ENCODE measurements at places on chromosomes 5 and 9.

DNA sequence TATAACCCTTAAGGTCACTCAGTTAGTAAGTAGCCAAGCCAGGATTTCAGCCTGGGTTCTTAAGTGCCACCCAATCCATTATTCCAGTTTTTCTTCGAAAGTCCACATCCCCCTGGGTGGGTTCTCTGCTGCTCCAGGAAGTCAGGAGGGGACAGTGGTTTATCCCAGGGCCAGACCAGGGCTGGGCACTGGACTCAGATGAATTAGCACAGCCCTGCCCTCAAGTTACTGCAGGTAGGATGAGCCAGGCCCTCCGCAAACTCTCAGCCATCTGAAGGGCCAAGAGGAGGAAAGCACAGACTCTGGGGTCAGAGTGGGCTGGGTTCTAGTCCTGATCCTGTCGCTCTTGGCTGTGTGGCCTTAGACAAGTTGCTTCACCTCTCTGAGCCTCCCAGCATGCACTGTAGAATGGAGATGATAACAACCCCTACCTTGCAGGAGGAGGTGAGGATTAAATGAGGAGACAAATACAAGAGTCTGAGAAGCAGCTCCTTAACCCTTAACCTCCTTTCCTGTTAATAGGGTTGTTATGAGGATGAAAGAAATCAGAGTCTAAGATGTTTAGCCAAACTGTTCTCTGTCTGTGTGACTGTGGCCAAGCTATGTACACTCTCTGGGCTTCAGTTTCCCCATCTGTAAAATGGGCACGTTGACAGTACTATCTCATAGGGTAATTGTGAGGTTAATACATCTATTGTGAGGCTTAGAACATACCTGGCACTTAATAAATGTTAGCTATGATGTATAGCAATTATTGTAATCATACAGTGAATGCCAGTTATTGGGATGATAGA, 6.8 kb upstream of the NEURL1B start:
- no peak for DNase-seq

- DNase-seq, result no peak
Observed at GRCh38 chr5:141743866-141744272, 61.8 kb upstream of the ARAP3 start.

GRCh38 chr9:82090046-82090445, 101.5 kb downstream of the SPATA31D1 start:
- DNase-seq, result no peak

DNA sequence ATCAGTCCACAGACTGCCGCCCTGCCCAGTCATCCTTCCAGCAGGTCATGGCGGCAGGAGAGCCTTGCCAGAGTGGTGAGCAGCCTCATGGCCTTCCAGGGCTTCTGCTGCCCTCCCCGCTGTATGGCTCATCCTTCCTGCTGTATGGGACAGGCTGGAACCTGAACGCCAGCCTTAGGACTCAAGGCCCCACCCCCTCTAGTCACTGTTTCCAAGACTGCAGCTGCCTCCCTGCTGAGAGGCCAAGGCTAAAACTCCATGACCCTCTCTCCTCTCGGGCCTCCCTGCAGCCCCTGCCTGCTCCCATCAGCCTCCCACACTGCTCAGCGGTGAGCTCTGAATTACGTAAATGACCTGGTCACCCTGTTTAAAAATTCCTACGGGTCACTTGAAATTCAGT, 227.5 kb downstream of the AGTPBP1 start:
- no peak for DNase-seq

DNA sequence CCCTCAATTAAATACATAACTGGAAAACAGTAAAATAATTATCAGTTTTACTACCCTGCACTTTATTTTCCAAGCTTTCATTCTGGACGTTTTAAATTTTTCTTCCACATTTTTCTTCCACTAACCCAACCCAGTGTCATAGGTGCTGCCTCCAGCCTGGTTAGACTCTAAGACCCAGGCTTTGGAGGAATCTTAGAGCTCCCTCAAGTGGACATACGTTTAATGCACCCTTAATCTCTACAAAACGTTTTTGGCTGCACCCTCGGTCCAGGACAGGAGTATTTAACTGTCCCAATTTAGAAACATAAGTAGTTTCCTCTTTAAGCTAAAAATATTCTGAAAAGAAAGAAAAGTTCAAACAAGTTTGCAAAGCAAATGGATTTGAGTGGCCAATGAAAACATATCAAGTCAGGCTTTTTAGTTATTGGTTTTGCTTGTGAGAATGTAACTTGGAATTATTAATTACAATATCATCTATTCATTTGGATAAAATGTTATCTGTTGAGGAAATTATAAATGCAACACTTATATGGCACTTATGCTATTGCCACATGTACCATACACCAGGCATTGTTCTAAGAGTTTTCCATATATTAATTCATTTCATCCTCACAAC, 38.9 kb downstream of the CDH6 start:
- no peak for DNase-seq

GRCh38 chr5:58239045-58239444, 220.8 kb downstream of the PLK2 start:
- no peak for DNase-seq

GRCh38 chr9:85536076-85536475, 205.7 kb downstream of the AGTPBP1 start:
- DNase-seq, result no peak

GRCh38 chr9:3397766-3398165, 128.0 kb downstream of the RFX3 start:
- DNase-seq, result no peak

- DNase-seq, result no peak
Observed at GRCh38 chr5:589588-589987, 22.6 kb upstream of the CEP72 start.

DNA sequence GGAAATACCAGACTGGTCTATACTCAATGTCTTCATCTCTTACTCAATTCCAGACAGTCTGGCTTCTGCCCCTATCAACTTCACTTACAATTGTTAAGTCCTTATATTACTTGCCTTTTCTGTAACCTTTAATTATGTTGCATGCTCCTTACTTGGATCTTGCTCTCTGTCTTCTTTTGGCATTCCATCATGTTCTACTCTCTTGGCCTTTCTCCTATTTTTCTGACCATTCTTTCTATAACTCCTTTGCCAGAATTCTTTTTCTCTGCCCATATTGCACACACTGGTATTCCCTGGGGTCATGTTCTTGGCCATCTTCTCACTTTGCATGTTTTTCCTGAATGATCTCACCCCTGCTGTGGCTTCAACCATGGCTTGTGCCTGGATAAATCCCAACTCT, 209.8 kb upstream of the ZNF462 start:
- no peak for DNase-seq

DNA sequence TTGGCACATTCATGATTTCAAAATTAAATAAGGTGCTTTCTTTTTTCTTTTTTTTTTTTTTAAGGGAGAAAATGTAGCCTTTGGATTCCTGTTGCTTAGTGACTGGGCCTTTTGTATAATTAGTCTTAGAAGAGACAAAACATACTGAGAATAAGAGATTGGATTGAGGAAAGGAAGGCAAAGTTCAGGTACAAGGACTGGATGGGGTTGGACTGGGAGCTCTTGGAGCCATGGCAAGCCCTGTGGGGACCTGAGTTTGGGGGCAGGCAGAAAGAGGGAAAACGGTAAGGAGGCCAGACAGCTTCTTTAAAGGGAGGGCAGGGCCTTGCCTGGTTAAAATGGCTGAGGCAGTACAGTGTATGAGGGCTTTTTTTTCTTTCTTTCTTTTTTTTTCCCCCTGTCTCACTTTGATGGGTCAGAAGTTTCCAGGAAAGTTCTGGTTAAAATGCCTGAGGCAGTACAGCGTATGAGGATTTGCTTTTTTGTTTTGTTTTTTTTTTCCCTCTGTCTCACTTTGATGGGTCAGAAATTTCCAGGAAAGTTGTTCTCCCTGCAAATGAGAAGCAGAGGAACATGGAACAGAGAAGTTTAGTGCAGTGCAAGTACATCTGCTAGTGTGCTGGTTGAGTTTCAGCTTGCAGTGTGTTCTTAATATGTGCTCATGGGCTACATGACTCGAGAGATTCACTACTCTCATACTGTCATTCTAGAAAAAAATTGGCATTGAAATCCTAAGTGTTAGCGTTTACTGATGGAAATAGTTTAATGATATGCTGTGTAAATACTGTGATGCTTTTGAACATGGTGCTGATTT, 16.8 kb downstream of the SNX18 start:
- DNase-seq, result no peak

- no peak for DNase-seq
Observed at GRCh38 chr5:109161914-109162683, 247.7 kb downstream of the PJA2 start.
